Hematopoietic multipotent progenitor cell treated with erythropoietin and hydrocortisone succinate and interleukin-3 and kit ligand, for 6 days (in vitro differentiated cells): ENCODE measurements at places on chromosomes 2 and 18.

- DNase-seq: no peak
Measured at GRCh38 chr18:35479911-35480586, 17.7 kb downstream of the INO80C start.

DNA sequence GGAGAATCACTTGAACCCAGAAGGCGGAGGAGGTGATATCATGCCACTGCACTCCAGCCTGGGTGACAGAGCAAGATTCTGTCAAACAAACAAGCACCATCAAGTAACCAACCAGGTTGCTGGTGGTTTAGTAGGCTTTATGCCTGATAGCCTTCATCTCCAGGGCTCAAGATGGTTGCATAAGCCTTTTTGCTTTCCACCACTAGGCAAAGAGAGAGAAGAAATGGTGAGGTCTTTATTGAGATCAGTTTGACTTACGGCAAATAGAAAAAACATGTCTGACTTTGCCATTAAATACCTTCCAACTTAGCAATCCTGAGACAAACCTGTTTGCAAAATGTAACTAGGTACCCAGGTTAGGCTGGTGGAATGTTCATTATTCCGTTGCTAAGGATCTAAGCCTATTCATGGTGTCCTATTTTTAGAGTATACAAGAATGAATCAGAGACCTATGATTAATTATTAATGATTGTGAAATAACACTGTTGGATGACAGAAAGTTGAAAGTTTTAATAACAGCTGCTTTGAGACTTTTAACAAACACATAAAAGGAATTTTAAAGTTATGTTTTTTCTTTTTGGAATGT, 53.5 kb upstream of the SLC38A11 start:
- DNase-seq: no peak

DNA sequence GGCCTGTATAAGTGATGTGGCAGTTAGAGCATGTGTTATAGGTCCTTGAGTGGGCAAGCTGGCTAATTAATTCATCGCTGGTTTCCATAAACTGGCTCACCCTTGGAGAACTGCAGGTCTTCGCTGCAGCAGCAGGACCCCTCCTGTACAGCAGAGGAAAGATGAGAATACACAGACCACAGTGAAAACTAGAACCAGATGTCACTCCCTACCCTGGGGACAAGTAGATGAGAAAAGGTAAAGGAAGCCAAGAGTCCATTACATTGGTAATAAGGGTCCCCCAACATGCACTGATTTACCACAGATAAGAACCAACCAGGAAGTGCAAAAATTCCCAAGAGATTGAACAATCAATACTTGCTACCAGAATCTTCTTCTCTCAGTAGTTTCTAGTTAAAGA, 415.6 kb upstream of the LYPD1 start:
- no peak for DNase-seq

GRCh38 chr18:24026457-24026856, 11.9 kb downstream of the TTC39C start:
- no peak for DNase-seq

DNA sequence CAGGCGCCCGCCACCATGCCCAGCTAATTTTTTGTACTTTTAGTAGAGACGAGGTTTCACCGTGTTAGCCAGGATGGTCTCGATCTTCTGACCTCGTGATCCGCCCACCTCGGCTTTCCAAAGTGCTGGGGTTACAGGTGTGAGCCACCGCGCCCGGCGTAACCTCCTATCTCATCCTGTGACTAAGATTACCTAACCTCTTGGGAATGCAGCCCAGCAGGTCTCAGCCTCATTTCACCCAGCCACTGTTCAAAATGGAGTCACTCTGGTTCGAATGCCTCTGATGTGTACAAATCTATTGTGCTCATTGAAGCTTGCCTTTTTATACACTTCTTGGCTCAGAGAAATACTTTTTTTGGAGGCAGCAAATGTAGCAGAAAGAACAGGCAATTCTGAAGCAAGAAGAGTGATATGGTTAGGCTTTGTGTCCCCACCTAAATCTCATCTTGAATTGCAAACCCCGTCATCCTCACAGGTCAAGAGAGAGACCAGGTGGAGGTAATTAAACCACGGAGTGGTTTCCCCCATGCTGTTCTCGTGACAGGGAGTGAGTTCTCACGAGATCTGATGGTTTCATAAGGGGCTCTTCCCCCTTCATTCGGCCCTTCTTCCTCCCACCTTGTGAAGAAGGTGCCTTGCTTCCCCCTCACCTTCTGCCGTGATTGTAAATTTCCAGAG, 60.6 kb downstream of the SLC4A3 start:
- no peak for DNase-seq

DNA sequence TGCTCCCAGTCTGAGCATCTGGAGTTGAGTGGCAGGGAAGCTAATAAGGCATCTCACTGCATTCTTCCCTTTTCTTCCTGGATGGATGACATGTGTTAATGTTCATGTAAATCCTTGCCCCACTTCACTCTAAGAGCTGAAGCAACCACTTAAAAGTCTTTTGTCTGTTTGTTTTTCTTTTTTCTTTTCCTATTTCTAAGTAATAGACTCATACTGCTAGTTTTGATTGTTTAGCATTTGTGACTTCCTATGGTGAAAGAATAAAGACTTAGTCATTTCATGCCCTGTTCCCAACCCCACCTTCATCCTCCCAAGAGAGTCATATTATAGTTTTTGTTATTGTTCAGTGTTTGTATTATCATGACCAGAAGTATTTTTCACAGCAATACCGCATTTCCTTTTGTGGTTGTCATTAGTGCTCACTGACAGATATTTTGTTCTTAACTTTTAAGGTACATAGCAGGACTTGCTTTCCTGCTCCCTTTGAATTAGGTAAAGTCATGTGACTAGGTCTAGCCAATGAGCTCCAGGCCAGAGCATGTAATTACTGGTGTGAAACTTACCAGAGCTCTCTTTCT, 18.1 kb upstream of the SPP2 start:
- no peak for DNase-seq

DNA sequence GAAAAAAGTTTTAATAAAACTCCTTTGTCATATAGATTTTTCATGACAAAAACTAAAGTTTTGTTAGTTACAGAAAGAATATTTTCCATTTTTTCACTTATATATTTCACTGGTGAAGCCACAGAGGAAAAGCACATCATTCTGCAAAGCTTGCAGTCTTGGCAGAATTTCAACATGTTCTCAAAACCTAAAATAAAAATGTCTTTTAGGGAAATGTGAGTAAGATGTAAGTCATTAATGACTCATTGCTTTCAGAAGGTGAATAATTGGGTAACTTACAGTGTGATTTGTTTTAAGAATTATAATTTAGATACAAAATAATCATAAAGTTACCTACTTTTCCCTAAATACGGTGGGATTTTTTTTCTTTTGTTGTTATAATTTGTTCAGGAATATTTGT, 43.4 kb upstream of the TNFRSF11A start:
- DNase-seq: no peak

DNA sequence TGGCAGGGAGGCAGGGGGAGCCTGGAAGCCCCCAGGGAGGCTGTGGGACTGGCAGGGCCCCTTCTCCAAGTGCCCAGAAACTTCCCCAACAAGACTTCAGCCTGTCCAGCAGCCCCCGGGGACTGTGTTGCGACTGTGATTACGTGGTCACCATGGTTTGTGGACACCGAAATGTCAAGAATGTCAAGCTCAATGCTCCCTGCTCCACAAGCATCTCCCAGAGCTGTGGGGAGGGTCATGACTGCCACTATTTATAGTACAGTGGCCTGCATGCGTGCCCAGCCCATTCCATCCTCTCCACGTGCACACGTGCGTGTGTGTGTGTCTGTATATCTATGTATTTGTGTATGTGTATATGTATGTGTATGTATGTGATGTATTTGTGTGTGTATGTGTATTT, 93.8 kb upstream of the MBOAT2 start:
- DNase-seq: no peak

DNA sequence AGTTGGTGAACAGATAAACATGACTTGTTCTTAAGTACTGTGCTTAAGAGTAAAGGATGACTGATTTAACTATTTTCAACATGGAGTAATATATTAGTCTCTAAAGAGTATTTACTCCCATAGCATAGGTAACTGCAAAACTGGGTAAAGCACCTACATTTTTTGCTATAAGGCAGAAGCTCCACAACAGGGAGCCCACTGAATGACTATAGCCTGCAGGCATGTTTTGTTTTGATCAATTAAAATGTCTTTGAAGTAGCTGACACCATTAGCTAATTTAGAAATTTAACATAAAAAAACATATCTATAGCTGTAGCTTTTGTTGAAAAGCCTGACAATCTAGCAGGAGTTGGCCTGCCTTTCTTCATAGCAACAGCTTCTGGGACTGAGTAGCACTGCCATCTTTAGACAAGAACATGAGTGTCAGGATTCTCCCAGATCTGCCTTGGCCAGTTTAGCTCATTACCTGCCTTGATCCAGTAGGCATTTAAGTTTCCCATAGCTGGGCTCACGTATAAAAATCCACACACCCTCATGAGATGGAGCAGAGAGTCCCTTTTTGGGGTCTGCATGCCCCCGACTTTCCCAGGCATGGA, 1935.1 kb upstream of the PIK3C3 start:
- DNase-seq: no peak

GRCh38 chr2:39541011-39541930, 104.2 kb upstream of the MAP4K3 start:
- DNase-seq: no peak

DNA sequence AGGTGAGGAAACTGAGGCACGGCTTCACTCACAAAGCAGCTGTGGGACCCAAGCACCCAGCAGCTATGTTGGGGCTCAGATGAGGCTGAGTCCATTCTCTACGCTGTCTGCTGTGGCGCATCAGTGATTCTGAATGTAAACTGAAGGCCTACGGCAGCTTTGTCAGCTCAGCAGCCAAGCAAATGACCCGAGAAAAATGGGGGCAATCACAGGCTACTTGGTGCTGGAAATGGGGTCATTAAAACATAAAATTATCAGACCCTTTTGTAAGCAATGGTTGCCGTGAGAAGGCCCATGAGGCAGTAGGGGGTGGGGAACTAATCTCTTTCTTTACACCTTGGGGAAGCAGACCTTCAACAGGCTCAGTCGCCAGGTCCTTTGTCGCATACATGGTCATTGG, 84.0 kb upstream of the ZCCHC2 start:
- DNase-seq: no peak

GRCh38 chr2:122236152-122236874, 480.9 kb downstream of the TSN start:
- peak; percentile 51 for DNase-seq

DNA sequence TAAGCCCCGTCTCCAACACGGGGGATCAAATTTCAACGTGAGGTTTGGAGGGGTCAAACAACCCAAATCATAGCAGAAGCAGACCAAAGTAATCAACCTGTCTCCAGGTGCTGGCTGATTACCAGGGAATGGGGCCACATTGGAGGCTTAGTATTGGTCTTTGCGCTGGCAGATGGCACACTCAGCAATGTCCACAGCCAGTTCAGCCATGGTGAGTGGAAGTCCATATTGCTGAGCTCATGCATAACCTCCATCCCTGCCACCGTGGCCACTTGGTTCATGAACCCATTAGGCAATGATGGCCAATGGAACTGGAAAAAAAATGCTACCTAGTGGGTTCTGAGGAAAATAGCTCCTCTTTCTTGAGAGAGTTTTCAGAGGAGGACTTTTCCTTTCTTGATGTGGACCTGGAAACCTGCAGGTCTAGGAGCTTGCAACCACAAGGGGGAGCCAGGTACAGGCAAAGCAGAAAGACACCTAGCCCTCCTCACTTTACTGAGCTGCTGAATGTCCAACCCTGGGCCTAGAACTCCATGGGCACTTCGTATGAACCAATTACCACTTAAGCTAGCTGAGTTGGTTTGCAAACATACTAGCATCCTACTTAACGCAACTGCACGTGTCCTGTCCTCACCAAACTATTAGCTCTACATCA, 128.0 kb upstream of the GYPC start:
- DNase-seq: peak; percentile 86

GRCh38 chr18:27674411-27674810, 489.3 kb upstream of the CHST9 start:
- no peak for DNase-seq

DNA sequence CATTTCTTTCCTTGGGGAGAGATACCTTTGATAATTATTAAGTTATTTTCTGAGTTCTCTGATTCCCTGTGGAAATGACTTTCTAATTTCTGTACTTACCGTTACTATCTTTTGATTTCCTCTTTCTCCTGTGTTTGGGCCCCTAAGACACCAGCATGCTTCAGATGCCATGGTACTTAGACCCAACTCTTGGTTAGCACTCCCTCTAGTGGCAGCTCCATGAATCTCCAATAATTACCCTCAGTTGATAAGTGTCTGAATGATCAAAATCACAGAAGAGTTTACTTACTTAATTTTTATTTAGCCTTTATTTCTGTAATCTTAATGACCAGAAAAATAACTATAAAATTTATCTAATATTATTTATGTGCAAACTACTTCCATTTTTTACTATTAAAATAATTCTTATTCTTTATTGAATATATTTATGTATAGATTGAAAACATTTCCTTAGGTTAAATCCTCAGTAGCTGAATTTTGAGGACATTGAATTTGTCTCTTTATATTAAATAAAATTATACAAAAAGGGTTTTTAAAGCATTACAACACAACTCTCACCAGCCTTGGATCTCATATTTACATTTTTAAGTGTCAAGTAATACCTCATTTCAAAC, 300.4 kb downstream of the KCNS3 start:
- peak; percentile 84 for DNase-seq

DNA sequence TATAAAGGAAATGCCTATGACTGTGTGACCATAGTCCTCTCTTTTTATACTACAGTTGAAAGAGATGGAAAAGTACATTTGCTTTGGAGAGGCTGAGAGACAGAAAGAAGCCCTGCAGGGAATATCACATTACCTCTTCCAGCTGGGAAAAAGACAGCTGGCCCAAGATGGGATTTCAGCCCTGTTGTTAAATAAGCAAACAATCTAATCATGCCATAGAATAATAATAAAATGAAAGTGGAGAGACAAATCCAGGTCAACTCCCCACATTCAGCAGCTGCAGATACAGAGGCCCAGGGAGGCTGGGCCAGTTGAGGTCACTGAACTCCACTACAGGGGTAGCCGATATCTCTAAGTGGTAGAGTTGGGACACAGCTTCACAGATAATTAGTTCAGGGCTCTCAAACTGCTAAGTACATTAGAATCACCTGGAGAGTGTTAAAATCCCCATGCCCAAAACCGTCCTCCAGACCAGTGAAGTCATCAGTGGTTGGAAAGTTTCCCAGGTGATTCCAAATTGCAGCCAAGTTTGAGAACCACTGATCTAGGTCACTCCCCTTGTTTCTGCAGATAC, 81.9 kb downstream of the MOGAT1 start:
- no peak for DNase-seq
